ENCODE measurements at places on chromosomes 12 and 14.

- no peak for DNase-seq
These were observed 1.6 kb downstream of the AGAP2 start for GRCh38 chr12:57736741-57737466.

GRCh38 chr14:52878946-52879345 lies 71.9 kb downstream of the FERMT2 start:
- no peak for DNase-seq

DNA sequence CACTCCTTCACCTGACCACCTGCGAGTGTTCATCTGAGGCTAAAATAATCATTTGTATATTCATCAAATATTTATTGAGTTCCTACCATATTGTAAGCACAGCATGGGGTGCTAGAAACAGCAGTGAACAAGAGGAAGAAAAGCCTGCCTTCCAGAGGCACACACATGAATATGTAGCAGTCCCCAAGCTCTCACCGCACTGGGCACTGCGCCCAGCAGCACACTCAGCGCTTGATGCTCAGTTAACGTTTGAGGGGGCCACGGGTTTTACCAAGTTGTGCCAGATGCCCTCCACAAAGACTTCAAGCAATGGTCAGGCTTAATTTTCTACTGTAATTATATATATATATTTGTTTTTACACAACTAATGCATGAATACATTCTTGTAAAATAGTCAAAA lies 52.0 kb downstream of the HELB start:
- DNase-seq = no peak

- DNase-seq = no peak
These were observed 28.3 kb downstream of the VCPKMT start for GRCh38 chr14:50088117-50088515.

- DNase-seq = no peak
These were observed 16.2 kb downstream of the NT5DC3 start for GRCh38 chr12:103824845-103825244.

DNA sequence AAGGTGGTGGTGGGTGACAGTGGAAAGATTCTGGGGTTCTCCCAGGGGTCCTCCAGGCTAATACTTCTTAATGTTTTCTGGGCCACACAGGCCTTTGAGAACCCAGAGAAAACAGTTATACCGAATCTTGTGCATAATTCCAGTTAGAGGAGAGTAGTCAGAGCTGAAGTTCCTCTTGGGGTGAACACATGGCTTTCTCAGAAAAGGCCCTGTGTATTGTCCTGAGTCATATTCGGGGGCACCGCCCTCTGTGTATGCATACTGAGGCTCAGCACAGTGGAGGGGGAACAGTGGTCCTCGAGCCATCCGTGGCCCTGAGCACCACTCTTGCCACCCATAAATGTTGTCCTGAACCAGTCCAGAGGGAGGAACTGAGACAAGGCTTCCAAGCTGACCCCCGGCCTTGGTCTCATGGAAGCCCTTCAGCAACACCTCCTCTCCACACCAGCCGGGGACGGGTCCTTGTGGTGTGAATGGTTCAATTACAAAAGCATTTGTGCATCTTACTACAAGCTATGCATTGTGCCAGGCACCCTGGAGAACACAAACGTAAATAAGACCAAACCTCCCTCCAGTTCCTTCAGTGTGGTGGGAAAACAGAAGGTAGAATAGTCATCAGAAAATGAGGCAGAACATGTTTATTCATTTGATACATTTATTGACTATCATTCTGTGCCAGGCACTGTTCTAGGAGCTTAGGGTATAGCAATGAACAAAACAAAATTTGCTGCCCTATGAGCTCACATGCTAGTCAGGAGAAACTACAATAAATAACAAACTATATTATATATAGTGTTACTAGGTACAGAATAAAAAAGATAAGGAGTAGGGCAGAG lies 9.9 kb downstream of the DHRS2 start:
- DNase-seq = no peak

- DNase-seq = no peak
These were observed 264.7 kb downstream of the EGLN3 start for GRCh38 chr14:33686218-33686617.

GRCh38 chr12:132219323-132219722 lies 75.1 kb downstream of the NOC4L start:
- no peak for DNase-seq

GRCh38 chr14:32417956-32418552 lies 89.0 kb downstream of the AKAP6 start:
- DNase-seq = no peak

DNA sequence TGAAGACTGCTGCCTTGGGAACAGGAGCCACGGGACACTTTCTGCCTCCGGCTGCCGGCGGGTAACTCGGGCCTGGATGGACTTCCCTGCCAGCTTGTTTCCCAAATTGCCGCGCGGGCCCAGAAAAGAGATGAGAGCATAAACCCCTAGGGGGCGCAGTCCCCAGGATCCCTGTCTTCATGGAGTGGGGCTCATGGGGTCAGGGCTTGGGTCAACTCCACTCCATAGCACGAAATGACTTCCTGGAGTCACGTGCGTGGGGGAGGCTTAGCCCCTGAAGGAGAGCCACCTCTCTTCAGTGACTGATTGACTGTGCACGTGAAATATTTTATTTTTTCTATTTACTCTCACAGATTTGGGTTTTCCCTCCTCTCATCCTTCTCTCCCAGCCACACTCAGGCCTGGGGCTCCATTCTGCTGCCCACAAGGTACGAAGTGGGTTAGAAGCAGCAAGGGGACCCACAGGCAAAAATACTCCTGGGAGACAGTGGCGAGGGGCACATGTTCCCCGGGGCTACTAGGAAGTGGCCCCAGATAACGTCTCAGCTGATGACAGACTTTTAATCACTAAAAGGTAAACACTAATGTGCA lies 10.0 kb downstream of the PGF start:
- DNase-seq = no peak

GRCh38 chr14:55536204-55536708 lies 43.8 kb upstream of the KTN1 start:
- DNase-seq = no peak

DNA sequence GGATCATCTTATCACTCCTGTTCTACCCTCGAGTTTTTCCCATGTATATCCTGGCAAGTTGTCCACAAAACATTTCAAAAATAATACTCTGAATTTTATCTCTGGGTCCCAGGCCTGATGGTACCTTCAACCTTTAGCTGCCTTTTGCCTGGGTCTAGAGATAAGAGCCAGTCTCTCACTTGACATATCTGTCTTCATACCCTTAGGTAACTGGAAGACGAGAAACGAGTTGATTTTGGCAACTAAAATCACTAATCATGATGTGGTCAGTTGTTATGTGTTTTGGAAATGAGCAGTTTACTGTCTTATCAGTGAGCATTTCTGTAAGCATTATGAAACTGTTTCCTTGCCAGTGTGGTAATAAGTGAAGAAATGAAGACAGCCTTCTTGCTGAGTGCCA lies 6.3 kb downstream of the RNF10 start:
- DNase-seq = no peak

GRCh38 chr14:102943979-102944378 lies 21.5 kb downstream of the AMN start:
- no peak for DNase-seq

DNA sequence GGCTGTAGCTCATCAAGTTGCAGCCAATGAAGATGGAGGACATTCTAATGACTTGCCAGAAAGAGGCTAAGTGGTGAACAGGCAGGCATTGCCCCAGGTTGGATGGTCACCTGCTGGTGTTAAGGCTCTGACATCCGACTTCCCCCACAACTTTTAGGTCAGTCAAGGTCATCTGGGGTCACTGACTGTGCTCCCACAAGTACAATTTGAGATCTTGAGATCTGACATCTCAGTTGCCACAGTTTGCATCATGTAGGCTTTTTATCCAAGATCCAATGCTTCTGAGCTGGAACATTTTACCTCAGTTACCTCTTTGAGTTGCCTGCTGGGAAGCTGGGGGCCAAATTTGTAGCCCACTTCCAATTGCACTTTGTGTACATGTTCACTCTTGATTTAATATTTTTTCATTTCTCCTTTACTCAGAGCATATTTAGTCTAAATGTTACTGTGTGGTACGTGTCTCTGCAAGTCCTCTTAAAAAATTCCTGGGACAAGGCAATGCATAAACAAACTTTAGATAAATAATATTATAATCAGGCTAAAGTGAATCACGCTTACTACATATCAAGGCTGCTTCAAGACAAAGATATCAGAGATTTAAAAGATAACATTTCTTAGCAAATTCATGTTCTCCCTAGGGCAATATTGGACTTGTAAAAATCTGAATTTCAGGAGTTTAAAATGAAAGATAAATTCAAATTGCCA lies 61.4 kb downstream of the SEL1L start:
- no peak for DNase-seq

DNA sequence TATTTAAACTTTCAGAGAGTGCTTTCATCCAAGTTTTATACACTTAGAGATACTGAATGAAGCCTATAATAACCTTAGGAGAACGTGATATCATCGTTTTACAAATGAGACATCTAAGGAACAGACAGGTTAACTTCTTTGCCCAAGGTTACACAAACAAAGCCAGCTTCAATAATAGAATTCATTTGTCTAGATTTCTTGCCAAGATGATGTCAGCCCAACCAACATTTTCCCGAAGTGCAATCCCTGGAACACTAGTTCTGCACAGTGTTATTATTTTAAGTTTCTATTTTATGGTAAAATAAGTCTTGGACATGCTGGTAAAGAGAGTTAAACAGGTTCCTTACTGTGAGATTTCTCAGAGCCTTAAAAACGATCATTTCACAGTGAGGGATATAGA lies 174.6 kb downstream of the SLC25A21 start:
- no peak for DNase-seq

DNA sequence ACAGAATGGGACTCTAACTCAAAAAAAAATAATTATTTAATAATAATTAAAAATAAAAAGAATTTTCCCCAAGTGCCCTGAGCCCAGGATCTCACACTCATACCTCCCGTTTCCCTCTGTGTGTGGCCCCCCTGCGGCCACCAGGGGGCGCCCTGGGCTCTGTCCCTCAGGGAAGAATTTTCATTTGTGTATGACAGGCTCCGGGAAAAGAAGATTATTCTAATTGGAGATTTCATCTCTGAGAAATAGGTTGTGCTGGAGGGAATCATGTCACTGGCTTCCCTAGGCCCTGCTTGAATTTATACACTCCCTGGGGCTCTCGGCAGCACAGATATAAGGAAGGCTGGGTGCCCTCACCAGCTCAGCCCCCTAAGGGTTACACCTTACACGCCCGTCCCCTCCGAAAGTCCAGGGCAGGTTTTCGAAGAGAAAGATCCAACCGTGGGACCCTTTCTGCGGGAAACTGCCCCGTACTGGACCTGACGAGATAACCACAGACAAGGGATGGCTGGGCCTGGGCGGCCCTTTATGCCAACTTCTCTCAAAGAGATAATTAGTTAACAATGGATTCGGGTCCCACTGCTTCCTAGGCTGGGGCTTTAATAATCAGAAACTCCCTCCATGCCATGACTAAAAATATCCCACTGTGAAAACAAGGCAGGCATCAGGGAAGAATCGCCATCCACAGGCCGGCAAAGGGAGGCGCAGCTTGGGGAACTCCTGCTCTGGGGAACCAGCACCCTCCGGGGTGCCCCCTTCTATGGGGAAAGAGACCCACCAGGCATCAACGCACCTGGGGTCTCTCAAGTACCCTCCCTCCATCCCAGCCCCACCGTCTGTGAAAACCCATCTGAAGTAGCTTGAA lies 80.7 kb downstream of the KDM2B start:
- no peak for DNase-seq

- DNase-seq = no peak
These were observed 96.2 kb downstream of the BTG1 start for GRCh38 chr12:92049403-92049802.

- no peak for DNase-seq
These were observed 133.6 kb upstream of the DNM1L start for GRCh38 chr12:32545413-32545980.

GRCh38 chr12:128025589-128026245 lies 241.3 kb upstream of the TMEM132C start:
- DNase-seq = no peak

All from esophagus squamous epithelium (tissue), 5 donors.